ENCODE measurements at places on chromosomes 4 and X. TPM values are rescaled to one million over a fixed set of nuclear protein-coding genes. Genes with fewer than 3 reads are reported as not detected.

DNA sequence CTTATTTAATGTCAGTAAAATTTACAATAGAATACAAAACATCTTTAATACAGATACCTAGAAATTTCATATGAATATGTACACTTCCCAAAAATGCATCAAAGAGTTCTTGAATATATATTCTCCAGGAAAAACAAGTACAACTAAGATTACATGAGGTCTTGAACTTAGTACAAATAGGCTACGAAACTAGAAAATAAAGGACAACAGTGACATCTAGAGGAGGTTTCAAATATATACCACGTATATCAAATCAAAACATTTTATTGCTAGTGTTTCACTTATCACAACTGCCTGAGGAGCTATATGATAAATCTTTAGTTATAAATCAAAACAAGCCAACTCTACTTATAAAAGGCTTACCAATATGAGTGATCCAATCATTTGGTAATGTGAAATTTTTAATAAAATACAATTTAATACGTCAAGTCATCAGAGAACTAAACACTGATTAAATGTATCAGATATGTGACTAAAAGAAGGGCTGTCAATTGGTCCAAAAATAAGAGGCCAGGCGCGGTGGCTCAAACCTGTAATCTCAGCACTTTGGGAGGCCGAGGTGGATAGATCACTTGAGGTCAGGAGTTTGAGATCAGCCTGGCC, 36.6 kb downstream of the ANAPC10 start:
- DNase-seq = no peak

GRCh38 chrX:33285550-33285949, 74.2 kb upstream of the DMD start:
- DNase-seq = no peak

DNA sequence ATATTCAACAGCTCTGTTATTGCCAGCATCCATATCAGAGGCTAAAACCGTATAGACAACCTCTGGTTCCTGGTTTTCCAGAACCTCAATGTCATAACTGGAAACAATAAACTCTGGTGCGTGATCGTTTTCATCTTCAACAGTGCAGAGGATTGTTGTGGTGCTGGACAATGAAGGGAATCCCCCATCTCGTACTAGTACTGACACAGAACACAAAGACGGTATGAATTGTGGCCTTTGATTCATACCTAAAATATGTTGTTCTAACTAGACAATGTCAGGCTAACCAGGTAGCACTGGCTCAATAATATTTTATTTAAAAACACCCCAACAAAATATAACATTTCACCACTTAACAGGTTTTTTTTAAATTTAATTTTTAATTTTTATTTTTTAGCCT, 186.9 kb downstream of the DCHS2 start:
- no peak for DNase-seq

DNA sequence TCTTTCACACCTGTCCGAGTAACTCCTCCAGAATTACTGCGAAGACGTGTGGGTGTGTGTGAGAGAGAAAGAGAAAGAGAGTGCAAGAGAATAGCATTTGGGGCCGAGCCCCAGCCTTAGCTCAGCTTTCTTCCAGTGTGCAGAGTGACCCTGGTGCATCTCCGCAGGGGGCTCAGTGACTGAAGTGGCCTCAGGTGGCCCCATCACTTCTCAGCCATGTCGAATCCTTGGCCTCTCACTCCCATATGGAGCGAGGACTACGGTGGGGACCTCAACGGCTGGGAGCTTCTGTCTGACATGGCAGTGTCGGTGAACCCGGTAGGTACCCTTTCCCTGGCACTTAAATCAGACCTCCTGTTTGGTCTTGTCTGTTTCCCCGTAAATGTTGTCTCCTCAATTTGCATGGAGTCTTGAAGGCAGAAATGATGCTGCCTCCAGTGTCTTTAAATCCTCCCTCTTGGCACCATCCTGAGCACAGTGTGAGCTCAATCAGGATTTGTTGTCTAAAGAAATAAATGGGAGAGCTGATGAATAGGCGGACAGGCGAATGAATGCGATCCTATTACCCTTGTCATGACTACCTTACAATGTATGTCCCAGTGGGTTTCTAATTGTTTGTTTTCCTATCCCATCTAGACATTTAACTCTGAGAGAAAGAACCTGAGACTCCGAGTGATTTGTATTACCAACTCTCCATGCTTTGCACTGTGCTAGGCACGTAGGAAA, 305.9 kb downstream of the AFF2 start:
- DNase-seq = no peak

DNA sequence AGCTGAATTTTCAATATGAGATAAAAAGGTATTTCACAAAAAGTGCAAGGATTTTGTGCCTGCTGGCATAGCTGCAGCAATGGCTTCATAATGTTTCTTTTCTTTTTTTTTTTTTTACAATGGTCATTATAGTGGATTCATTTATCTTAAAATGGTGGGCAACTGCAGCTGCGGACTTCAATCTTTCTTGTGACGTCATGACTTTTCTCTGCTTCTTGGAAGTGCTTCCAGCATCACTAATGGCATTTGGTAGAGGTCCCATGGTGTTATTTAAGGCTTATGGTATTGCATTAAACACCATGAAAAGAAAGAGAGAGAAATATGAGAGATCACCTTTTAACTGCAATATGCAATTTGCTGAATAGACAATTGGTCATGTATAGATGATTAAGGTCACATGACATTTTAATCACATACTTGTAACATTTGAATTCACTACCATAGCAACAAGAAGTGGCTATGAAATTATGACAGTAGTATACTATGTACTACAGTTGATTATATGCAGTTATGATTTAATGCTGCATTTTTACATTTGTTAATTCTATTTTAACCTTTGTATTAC, 684.0 kb upstream of the AADAT start:
- DNase-seq = no peak

DNA sequence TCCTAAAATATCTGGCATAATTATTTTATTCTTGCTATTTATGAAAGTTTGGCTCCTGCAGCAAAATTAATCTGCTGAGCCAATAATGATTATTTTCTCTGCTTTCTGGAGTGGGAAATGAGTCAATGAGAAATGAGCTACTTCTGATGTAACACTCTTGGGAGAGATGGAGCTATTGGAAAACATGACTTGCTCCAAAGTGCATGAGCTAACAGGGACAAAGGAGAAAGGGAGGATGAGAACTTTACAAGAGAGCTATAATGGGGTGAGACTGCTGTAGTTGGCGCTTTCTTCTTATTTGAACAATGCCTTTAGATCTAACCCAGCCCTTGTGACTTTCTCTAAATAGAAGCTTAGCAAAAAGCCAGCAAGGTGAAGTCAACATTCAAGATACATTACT, 615.1 kb downstream of the ANKRD50 start:
- DNase-seq = no peak

DNA sequence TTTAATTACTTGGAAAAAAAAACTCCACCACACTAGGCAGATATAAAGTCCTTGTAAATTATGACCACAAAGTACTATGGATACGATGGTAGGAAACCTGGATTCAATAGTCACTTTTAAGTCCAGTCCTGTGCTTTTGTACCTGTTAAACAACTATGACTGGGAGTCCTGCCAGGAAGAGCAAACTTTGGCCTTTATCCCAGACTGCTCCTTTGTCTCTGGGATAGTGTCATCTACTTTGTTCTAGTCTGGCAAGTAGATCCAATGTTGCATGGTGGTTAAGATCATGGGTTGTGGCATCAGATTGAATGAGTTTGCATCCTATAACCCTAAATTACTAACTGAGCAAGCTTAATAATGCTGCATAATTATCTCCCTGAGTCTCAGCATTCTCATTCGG, 175.3 kb upstream of the FGF13 start:
- no peak for DNase-seq

DNA sequence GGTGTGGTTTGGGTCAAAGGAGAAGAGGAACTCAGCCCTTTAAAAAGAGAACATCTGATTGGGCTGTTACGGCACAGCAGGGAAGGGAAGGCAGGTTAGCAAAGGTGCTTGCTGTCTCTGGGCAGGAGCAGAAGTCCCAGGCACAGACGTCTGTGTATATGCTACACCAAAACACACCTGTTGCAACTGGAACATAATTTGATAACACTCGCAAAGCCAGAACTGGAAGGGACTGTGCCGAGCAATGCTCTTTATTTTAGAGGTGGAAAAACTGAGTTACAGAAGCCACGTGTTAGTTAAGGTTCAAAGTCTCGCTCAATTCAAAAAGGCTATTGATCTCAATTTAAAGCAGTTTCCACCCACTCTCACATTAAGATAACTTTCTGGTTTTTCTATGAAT, 2.2 kb upstream of the FAM114A1 start:
- no peak for DNase-seq

DNA sequence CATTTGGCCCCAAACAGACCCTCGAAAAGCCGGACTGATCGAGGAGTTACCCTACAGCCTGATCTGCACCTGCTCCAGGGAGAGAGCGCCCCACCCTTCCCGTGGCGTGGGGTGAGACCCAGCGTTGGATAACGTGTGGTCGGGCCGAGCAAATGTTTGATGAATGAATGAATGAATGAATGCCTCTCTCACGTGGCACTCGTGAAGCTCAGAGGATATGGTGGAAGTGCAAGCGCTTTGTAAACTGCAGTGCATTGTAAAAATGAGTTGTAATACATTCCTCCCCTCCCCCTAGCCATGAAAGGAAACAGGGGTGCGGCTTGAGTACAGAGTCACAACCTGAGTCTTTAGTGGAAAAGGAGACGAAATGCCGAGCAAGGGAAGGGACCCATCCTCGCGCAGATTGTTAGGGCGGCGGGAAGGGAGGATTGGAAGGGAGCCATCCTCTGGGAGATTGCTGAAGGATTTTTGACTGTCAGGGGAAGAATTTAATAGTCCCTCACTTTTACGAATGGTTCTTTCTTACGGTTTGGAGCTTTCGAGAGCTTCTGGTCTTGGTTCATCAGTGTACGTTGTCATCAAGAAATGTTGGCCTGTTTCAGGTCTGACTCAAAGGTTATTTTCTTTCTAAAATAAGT, 772 bp upstream of the FBXW7 start:
- no peak for DNase-seq

- no peak for DNase-seq
Observed at GRCh38 chrX:18753631-18754030, 46.2 kb downstream of the PPEF1 start.

DNA sequence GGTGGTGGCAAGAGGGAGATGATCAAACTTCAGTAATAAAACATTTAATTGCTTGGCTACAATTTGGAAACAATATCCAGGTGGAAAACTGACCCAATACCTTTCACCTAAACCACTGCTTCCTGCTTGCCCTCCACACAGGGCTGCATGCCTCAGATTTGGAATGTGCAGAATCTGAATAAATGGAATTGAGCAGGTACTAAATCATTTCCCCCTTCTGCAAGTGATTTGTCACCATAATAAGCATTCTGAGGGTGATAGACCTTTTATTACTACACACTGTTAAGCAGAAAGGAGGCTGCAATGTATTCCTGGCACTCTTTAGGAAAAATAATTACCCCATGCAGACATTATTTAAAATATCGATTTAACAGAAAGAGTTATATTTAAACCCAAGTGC, 291.8 kb downstream of the IDS start:
- no peak for DNase-seq

GRCh38 chr4:55509266-55509665, 37.4 kb downstream of the CLOCK start:
- DNase-seq = no peak

DNA sequence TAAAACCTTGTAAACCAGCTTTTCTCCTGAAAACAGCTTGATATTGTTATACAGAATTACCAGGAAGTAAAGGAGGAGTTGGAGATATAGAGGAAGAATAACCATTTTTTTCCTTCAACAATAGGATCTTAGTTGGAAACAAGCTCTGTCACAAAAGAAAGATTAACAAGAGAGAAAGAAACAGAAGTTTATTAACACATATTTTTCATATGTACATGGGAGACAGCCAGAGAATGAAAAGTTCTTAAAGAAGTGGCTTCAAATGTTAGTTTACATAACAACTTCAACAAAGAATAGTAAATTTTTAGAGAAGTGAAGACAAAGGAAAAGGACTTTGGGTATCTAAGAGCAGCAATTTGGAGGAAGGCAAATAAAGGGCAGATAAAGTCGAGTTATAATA, 94.9 kb upstream of the ANKRD50 start:
- DNase-seq = no peak

DNA sequence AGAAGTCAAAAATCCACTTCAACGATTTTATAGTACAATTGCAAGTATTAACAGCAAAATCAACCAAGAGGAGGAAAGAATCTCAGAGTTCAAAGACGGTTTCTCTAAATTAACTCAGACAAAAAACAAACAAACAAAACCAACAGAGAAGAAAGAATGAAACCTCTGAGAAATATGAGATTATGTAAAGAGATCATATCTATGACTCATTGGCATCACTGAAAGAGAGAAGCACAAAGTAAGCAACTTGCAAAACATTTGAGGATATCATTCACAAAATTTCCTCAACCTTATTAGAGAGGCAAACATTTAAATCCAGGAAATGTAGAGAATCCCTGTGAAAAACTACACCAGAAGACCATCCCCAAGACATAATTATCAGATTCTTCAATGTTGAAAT, 370.4 kb downstream of the INPP4B start:
- DNase-seq = no peak

DNA sequence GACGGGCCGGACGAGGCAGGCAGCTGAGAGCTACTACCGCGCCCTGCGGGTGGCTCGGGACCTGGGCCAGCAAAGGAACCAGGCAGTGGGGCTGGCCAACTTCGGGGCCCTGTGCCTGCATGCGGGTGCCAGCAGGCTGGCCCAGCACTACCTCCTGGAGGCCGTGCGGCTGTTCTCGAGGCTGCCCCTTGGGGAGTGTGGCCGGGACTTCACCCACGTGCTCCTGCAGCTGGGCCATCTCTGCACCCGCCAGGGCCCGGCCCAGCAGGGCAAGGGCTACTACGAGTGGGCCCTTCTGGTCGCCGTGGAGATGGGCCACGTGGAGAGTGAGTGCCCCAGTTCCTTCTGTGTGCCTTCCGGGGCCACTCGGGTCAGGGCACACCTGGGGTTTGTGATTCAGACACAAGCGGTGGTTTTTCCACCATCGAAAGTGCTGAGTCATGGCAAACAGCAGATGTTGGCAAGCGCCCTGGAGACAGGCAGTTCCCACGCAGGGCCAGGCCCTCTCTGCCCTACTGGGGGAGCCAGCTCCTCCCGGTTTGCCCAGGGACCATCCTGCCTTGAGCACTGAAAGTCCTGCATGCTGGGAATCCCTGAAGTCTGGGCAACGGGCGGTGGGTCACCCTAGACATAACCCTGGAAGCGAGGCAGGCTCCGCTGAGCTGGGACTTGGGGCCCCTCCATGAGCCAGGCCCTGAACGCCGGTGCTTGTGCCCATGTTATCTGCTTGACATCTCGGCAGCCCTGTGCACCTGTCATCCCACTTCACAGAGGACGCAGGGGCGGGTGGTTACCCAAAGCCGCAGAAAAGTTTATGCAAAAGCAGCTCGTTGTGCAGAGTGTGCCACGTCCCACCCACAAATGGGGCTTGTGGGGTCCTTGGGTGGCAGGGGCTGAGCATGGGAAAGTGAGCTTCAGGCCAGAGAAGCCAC, 29.5 kb downstream of the SH3TC1 start:
- DNase-seq = no peak

Gene NPY1R
- total RNA-seq = 17.2 TPM

Gene RENBP
- total RNA-seq = 34.5 TPM

Gene CTSO
- total RNA-seq = 14.2 TPM

Gene SSX2B
- total RNA-seq = not detected
